ENCODE measurements at places on chromosomes 3 and 15.

GRCh38 chr3:15299036-15299435 is 33.4 kb downstream of the SH3BP5 start:
- DNase-seq = no peak

- DNase-seq = no peak
These were observed 166.8 kb upstream of the LRRN1 start for GRCh38 chr3:3632449-3632848.

DNA sequence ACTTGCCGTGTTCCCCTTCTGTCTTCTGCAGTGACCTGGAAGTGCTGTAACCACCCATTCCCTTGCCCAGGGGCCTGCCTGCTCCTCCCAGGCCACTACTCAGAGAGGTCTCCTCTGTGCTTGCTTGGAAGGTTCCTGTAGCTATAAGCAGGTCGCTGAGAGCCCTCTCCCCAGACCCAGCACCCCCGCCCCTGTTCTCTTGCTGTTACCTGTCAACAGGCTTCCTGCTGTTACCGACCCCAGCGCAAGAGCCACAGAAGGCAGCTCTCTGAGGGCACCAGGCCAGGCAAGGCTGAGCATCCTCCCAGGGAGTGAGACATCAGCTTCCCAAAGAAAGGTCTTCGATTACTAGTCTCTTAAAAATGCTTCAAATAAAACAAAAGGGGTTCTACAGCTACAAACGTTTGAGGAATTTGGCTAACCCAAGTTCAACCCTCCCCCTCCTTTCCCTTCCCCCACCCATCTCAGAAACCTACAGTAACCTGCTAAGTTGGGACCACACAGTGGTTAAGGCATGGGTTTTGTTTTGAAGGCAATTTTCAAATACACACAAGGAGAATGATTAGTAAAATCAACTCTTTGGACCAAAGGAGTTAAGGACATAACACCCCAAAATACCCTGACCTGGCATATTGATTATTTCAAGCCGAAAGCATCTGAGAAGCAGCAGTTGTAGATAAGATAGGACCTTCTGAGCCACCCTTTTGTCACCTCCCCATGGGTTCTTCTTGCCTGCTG is 74.9 kb upstream of the MFGE8 start:
- DNase-seq = no peak

GRCh38 chr15:74129586-74130154 is 716 bp upstream of the ISLR2 start:
- no peak for DNase-seq

DNA sequence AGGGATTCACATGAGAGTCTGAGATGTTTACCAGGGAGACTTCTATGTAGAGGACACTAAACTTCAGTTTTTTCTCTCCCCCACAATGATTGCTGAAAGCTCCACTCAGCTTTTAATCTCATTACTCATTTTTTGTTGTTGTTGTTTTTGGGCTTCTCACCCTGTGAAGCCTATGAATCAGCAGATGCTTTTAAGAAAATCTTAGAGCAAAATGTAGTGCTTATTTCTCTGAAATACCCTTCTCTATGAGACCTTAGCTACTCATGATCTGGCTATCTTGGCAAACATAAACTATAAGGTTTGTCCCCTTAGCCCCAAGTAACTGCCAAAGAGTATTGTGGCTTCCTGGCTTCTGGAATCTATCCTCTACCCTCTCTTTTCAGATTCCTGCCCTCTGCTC is 537.3 kb downstream of the OCA2 start:
- DNase-seq = no peak

- no peak for DNase-seq
These were observed 51.7 kb downstream of the MYO5C start for GRCh38 chr15:52243697-52244555.

Data from activated T-helper 1 cell treated with Interleukin-2 at 50 U/mL for 16 hours (primary cell).